ENCODE measurements at places on chromosomes 16 and 17. TPM values are rescaled to one million over a fixed set of nuclear protein-coding genes. Genes with fewer than 3 reads are reported as not detected.

Gene ATP2A3
- 3.7 TPM for total RNA-seq

Gene OTOP3
- not detected for total RNA-seq

Gene KRTAP4-1
- total RNA-seq: not detected

Gene PTGES3L
- total RNA-seq: 28.2 TPM

Gene DNAH3
- total RNA-seq: 1.0 TPM
